Panc1 (cell line): ENCODE measurements at places on chromosomes 3 and 15. TPM values are rescaled to one million over a fixed set of nuclear protein-coding genes. Genes with fewer than 3 reads are reported as not detected.

The THRB gene
- 3.9 TPM for total RNA-seq

DNA sequence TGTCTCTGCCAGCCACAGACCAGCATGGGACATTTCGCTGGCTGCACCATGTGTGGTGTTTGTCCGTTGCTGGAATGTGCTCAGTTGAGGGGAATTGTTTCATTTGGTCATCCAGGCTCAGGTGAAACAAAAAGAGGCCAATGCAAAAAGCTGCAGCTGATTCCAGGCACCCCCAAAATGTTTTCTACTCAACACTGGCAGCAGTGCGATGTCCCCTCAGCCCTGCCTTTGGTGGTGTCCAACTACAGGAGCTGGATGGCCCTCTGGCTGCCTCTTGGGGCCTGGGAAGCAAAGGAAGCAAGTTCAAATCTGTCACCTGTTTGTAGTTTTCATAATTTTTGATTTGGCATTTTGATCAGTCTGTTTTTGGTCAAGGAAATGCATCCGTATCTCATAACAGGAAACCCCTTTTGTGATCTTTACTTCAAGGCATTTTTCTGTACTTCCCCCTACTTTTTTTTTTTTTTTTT, 141.8 kb downstream of the EEFSEC start:
- no peak overlapping the region for H3K4me3 ChIP-seq
- H3K27ac ChIP-seq, result no peak overlapping the region
- H3K4me1 ChIP-seq, result no peaks in the 10 kb centered on the region
- no peaks in the 10 kb centered on the region for H3K36me3 ChIP-seq
- H3K27me3 ChIP-seq, result no peaks in the 10 kb centered on the region

The CDC25A gene
- 12.8 TPM for total RNA-seq

GRCh38 chr3:160956785-160957184, 148.4 kb downstream of the B3GALNT1 start:
- H3K36me3 ChIP-seq, result no peaks in the 10 kb centered on the region
- H3K27me3 ChIP-seq, result no peaks in the 10 kb centered on the region
- no peak for DNase-seq
- no peaks in the 10 kb centered on the region for H3K4me1 ChIP-seq

The SPINT1 gene
- total RNA-seq, result 32.7 TPM

- no peaks in the 10 kb centered on the region for H3K27me3 ChIP-seq
- no peak overlapping the region for H3K4me3 ChIP-seq
- no peak overlapping the region for H3K27ac ChIP-seq
- no peaks in the 10 kb centered on the region for H3K36me3 ChIP-seq
Observed at GRCh38 chr3:14570864-14571263, 30.7 kb upstream of the GRIP2 start.

The CPNE4 gene
- total RNA-seq, result not detected

DNA sequence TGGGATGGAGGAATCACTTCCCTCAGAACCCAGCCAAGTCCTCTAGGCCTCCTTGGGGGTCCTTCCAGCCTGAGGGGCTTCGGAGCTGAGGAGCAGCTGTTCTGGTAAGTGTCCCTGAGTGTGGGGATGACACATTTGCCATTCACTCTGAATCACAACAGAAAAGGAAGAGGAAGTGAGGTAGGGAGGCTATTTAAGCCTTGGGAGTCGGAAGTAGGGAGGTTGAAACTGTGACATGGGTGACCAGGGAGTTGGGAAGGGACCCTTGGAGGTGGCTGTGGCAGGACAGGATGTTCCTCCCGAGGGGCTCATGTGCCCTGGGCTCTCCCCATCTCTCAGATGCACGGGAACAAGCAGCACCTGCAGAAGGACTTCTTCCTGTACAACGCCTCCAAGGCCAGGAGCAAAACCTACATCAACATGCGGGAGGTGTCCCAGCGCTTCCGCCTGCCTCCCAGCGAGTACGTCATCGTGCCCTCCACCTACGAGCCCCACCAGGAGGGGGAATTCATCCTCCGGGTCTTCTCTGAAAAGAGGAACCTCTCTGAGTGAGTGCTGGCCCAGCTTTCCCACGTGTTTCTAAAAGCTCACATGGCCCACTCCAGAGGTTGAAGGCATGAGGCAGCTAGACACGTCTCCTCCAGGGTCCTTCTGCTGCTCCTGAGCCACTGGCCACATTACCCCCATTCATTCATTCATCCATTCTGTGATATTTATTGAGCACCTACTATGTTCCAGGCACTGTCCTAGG, 43.3 kb downstream of the CAPN3 start:
- DNase-seq, result no peak
- no peak overlapping the region for H3K4me3 ChIP-seq
- no peaks in the 10 kb centered on the region for H3K27me3 ChIP-seq
- H3K36me3 ChIP-seq, result no peaks in the 10 kb centered on the region
- no peaks in the 10 kb centered on the region for H3K4me1 ChIP-seq
- no peak overlapping the region for H3K27ac ChIP-seq

The SNRPA1 gene
- 98.0 TPM for total RNA-seq

- no peak for DNase-seq
- H3K27ac ChIP-seq, result no peak overlapping the region
- no peaks in the 10 kb centered on the region for H3K4me1 ChIP-seq
- no peaks in the 10 kb centered on the region for H3K36me3 ChIP-seq
- H3K4me3 ChIP-seq, result no peak overlapping the region
Observed at GRCh38 chr3:98655666-98656065, 62.3 kb upstream of the CPOX start.

The SERPINI1 gene
- total RNA-seq, result 8.0 TPM

DNA sequence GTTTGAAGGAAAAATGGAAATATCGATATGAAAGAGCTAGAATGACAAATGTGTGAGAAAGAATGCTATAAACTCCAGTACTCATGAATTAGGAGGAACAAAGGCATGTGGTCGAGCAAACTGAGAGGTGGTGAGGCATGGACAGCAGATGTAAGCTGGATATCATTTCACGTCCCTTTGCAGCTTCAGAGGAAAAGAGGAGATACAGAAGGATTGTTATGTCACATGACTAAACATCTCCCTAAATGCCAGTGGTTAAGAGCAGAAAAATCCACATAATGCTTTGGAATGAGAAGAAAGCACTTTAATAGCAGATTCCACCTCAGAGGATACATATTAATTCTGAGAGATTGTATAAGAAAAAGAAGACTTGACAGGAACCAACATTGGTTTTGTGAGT, 248.7 kb downstream of the ZIC4 start:
- no peak overlapping the region for H3K27ac ChIP-seq
- no peak for DNase-seq
- H3K4me1 ChIP-seq, result no peaks in the 10 kb centered on the region
- H3K27me3 ChIP-seq, result no peaks in the 10 kb centered on the region
- no peak overlapping the region for H3K4me3 ChIP-seq

The ZNF770 gene
- total RNA-seq, result 43.0 TPM

DNA sequence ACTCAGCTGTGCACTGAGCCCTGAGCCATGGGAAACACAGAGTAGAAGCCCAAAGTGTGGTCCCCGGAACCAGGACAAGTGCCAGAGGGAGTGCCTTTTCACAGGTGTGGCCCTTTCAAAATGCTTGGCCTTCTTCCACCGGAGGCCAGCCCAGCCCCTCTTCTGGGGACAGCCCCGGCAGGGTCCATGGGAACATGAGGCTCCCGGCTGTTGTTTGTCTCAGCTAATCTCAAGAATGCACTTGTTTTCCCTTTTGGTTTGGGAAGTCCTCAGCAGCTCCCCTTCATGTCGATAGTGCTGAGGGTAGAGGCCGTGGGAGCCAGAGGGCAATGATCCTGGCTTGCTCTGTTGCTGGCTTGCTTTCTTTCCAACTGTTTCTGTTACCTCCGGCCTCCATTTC, 91.1 kb upstream of the MRPS22 start:
- no peak for DNase-seq
- no peak overlapping the region for H3K4me3 ChIP-seq
- H3K36me3 ChIP-seq, result no peaks in the 10 kb centered on the region

- H3K4me1 ChIP-seq, result no peaks in the 10 kb centered on the region
- no peak overlapping the region for H3K27ac ChIP-seq
- DNase-seq, result no peak
- H3K27me3 ChIP-seq, result peaks cover 10% of the 10 kb centered on the region; the same call in 1 of the 2 replicates
- no peaks in the 10 kb centered on the region for H3K36me3 ChIP-seq
Observed at GRCh38 chr3:169940470-169941181, 26.0 kb upstream of the SEC62 start.

DNA sequence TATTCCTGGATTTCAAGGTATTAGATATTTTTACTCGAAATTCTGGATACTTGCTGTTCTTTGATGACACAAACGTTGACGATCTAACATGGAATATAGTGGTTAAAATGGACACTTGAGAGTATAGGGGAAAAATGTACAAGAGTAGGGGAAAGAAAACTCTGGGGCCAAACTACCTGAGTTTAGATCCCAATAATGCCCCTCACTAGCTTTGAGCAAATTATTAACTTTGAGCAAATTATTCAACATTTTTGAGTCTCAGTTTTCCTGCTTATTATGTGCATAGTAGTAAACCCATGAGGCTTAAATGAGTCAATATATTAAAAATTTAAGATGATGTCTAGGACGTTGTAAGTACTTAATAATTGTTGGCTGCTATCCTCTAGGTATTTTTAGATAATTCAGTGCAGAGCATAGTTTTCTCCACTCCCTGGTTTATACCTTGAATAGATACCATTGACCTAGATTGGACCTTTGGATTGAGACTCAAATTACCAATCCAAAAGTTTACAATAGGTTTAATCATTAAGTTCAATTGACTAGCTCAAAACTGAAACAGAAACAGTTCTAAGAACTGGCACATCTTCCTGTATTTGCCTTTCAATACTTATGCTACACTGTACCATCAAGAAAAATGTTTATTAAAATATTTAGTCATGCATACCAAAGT, 4.5 kb downstream of the ADGRG7 start:
- no peaks in the 10 kb centered on the region for H3K4me1 ChIP-seq
- no peak for DNase-seq

The ATP13A5 gene
- not detected for total RNA-seq

GRCh38 chr3:99915906-99916432, 98.3 kb downstream of the CMSS1 start:
- H3K4me3 ChIP-seq, result no peak overlapping the region
- no peaks in the 10 kb centered on the region for H3K36me3 ChIP-seq
- no peaks in the 10 kb centered on the region for H3K4me1 ChIP-seq
- no peak overlapping the region for H3K27ac ChIP-seq

The MTHFS gene
- total RNA-seq, result 50.0 TPM

The TGM4 gene
- 0.46 TPM for total RNA-seq

The APEH gene
- total RNA-seq, result 131 TPM

DNA sequence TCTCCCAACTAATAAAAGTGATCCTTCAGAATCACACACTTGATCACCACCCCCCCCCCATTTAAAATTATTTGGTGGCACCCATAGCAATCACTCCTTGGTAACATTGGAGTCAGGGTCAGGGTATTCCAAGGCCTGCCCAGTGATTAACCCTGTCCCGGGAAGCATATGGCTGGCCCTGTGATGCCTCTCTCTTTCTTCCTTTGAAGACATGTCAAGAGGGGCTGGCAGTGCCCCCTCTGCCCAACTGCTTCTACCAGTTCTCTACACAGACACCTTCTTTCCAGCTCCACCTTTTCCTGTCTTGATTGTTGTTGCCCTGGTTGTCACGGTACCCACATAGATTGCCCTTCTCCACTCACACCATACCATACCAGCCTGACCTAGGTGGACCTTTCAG, 30.9 kb upstream of the MANF start:
- no peak overlapping the region for H3K4me3 ChIP-seq
- H3K27me3 ChIP-seq, result no peaks in the 10 kb centered on the region
- DNase-seq, result no peak
- H3K27ac ChIP-seq, result no peak overlapping the region
- no peaks in the 10 kb centered on the region for H3K4me1 ChIP-seq

The TTLL13 gene
- total RNA-seq, result 0.39 TPM

The SH3GL3 gene
- not detected for total RNA-seq

- no peak overlapping the region for H3K27ac ChIP-seq
- no peaks in the 10 kb centered on the region for H3K4me1 ChIP-seq
- no peak overlapping the region for H3K4me3 ChIP-seq
- H3K36me3 ChIP-seq, result peaks cover 2% of the 10 kb centered on the region; the same call in 1 of the 2 replicates
- no peak for DNase-seq
Observed at GRCh38 chr15:75869446-75869845, 26.2 kb downstream of the UBE2Q2 start.

The TM2D3 gene
- 53.4 TPM for total RNA-seq

DNA sequence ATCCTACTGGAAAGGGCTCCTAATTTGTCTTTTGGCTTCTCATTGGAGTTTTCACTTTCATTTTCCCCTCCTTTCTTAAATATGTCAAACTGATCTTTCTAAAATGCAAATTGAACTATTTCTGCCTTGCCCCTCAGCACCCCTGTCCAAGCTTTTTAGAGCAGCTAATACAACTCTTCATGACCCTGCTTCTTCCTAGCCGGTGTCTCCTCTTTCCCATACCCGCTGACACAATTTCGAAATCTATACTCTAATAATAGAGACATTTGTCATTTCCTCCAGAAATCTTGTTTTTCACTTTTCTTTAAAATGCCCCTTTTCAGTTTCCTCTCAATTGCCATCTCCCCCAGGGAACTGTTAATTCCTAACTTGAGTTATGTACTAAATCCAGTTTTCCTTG, 2.9 kb upstream of the EPHA3 start:
- H3K27ac ChIP-seq, result no peak overlapping the region
- H3K36me3 ChIP-seq, result no peaks in the 10 kb centered on the region
- H3K27me3 ChIP-seq, result peaks cover 2% of the 10 kb centered on the region; the same call in 1 of the 2 replicates
- H3K4me1 ChIP-seq, result no peaks in the 10 kb centered on the region; the same call in 1 of the 2 replicates
- no peak overlapping the region for H3K4me3 ChIP-seq

The GUCA1C gene
- total RNA-seq, result not detected

The LRRIQ4 gene
- not detected for total RNA-seq

DNA sequence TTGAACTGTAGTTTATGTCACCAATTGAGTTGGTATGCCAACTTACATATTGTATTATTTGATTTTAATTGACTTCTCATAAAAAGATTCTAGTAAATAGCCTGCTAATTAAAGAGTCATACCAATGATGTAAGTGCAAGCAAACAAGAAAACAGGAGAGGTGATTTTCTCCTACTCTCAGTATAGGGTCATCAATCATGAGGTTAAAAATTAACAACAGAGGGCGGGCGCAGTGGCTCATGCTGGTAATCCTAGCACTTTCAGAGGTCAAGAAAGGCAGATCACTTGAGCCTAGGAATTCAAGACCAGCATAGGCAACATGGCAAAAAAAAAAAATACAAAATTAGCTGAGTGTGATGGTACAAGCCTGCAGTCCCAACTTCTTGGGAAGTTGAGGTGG, 108.7 kb downstream of the MYO9A start:
- no peak overlapping the region for H3K4me3 ChIP-seq
- H3K36me3 ChIP-seq, result 0 out of 2 replicates have a peak, but pooled peaks cover 5% of the 10 kb centered on the region
- no peak for DNase-seq
- H3K4me1 ChIP-seq, result no peaks in the 10 kb centered on the region
- H3K27ac ChIP-seq, result no peak overlapping the region
